Stimulated activated naive CD4-positive, alpha-beta T cell treated with Interleukin-2 at 50 U/mL for 16 hours (primary cell): ENCODE measurements at places on chromosomes 3 and 15.

GRCh38 chr3:172444821-172445220 is 3.4 kb downstream of the GHSR start:
- no peak for DNase-seq

- no peak for DNase-seq
These were observed 246.6 kb upstream of the KCNMB2 start for GRCh38 chr3:178289544-178290160.

DNA sequence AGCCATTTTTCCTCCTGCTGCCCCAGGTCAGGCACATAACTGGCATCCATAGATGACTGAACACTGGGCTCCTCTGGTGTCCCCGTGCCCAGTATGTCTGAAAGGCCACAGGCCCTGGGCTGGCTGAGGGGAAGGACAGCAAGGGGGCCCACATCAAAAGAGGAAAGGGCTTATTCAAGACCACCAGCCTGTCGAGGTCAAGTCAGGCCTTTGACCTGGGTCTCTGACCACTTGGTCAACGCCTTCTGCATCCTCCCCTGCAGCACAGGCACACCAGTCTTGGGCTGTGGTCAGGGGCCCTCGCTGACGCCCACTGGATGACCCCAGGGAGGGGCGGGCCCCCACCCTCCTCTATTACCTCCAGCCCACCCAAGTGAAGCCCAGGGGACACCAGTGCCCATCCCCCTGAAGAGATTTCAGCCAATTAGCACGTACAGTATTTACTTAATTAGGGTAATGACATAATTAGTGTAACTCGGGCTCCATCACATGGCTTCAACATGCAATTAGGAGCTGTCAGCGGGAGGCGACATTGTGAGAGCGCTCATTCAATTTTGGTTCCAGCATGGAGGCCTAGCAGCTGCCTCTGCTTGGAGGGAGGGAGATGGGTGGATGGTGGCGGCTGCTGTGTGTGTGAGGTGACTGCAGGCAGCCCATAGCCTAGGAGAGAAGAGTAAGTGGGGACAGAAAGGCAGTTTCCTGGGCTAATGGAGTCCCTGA is 13.5 kb upstream of the DNAH1 start:
- DNase-seq: no peak

DNA sequence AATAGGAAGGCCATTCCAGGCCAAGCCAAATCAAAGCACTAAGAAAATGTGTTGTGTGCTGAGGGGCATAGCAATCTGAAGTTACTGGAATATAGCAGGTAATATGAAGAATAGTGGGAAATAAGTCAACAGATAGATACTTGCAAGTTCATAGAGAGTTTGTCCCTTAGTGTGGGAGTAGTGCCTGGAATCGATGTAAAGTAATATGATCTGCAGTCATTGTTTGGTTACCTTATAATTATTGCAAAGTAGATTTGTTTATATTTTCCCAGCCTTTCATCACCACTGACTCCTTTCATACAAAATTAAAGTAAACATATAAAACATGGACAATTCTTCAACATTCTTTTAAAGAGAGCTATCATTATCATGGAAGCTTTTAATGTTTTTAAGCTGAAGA is 420.9 kb upstream of the NECTIN3 start:
- no peak for DNase-seq

GRCh38 chr15:23629234-23629805 is 18.3 kb downstream of the MAGEL2 start:
- no peak for DNase-seq

DNA sequence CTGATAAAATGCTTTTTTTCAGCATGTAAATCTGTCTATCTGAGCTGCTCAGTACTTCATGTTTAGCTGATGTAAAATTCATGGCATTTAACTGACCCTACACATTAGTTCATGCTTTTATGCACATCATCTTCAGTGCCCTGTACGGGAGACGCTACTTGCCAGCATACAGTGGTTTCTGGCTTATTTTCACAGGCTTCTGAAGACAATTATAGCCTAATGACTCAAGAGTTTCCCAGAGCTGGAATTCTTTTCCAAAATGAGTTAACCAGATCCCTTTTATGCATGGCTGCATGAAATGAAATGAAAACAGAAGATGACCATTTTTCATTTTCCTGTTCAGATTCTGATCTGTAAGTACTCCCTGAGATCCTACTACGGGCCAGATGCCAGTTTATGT is 1061.5 kb downstream of the ROBO2 start:
- DNase-seq: no peak

- no peak for DNase-seq
These were observed 21.0 kb downstream of the XXYLT1 start for GRCh38 chr3:195249858-195250464.

- no peak for DNase-seq
These were observed 24.0 kb upstream of the USP3 start for GRCh38 chr15:63480441-63480821.

DNA sequence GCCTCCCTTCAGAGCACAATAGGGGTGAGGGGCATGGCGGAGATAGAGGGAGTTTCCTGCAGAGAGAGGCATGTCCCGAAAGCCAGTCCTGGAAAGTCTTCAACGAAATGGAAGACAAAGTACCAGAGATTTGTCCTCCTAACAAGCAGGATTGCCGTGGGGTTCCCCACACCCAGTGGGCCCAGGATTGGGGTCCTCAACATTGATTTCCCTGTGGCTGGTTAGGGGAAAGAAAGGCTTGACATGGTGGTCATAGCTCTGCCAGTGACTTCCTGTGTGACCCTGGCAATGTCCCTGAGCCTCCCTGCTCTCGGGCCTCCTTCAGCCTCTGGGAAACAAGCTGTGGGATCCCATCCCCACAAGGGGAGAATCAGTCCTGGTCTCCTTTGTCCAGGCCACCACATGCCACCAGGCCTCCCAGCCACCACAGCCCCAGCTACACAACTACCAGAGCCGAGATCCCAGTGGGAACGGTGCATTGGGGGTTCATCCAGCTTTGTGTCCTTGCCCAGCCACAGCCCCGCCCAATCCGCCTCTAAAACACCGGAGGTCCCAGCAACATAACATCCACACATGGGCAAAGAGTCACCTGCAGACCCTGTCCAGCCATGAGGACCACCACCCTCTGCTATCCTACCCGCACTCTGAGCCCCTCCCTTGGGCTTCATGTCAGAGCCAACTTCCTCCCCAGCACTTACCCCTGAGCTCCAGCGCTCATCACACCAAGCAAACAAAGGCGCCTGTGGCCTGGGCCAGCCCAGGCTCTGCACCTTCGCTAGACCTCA is 63.0 kb downstream of the ADAMTS17 start:
- no peak for DNase-seq

GRCh38 chr15:77688266-77688665 is 55.6 kb upstream of the LINGO1 start:
- no peak for DNase-seq

- DNase-seq: no peak
These were observed 81.3 kb upstream of the ZBED2 start for GRCh38 chr3:111676211-111677006.

DNA sequence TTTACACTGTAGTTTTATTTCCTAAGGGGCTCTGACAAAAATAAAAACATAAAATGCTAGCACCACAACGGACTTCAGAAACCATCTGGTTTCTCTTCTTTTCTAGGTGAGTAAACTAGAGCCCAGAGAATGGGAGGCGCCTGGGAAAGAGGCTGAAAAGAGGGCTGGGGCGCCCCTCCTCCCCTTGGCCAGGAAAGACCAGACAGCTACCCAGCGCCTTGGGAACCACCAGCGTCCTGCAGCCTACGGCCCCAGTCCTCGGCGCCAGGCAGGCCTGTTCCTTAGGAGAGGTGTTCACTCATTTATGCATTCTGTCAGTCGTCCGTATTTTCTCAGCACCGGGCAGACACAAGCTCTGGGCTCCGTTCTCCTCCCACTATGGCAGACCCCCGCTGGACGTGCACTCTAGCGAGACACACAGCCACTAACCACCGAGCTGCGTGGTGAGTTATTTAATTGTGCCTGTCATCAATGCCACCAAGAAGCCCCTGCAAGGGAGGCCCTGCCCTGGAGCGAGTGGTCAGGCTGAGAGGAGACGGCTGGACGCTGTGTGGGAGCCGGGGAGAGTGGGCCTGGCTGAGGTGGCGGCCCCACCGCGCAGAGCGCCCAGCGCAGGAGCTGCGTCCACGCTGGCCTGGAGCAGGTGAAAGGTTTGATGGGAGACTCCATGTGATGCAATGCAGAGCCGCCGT is 294.4 kb downstream of the OCA2 start:
- DNase-seq: no peak

DNA sequence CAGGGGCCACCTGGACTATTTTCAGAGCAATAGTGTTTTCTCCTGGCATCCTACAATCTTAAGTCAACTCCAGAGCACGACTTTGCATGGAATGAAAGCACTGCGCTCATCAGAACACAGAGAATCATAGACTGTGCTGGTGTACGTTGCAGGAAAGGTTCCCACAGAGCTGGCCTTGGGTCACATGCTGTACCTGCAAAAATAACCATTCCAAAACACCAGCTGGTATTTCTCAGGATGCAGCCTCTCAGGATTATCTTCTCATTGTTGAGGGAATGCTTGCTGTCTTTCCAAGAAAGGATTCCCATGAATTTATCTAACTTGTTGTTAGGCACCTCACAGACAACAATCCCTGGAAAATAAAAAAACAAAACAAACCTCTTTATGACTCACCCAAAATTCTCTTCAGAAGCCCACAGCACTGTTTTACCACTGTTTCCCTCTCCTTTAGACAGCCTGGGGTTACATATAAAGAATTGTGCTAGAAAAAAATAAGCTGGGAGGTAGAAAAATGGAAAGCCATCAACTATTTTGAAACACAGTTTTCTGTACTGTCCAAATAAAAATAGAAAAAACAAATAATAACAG is 131.7 kb downstream of the ATP8B4 start:
- no peak for DNase-seq

GRCh38 chr15:73985101-73985873 is 6.8 kb downstream of the STOML1 start:
- DNase-seq: no peak

GRCh38 chr15:58568157-58568571 is 136.4 kb downstream of the LIPC start:
- no peak for DNase-seq

DNA sequence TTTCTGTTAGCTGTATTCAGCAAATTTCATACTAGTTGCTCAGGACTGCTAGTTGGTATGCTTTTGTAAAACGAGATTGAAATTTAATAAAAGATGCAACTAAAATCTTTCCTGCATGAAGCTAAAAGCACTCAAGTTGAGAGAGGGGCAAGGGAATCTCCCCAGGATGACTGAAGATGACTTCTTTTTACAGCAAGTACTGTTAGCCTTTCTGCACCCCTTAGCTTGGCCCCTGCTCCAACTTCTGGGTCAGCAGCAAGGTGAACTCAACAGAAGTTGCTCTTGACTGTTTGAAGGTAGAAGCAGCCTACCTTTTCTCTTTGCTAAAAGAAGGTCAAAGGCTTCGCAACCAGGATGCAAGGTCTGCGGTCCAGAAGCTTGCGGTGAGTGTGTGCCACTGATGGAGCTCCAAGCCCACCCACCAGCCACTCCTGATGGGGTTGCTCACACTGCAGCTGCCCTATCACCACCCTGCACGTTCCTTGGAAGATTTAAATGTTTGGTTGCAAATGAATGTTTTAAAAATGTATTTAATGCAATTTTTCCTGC is 32.5 kb downstream of the NME9 start:
- no peak for DNase-seq

GRCh38 chr15:96657096-96657495 is 326.6 kb downstream of the NR2F2 start:
- no peak for DNase-seq

DNA sequence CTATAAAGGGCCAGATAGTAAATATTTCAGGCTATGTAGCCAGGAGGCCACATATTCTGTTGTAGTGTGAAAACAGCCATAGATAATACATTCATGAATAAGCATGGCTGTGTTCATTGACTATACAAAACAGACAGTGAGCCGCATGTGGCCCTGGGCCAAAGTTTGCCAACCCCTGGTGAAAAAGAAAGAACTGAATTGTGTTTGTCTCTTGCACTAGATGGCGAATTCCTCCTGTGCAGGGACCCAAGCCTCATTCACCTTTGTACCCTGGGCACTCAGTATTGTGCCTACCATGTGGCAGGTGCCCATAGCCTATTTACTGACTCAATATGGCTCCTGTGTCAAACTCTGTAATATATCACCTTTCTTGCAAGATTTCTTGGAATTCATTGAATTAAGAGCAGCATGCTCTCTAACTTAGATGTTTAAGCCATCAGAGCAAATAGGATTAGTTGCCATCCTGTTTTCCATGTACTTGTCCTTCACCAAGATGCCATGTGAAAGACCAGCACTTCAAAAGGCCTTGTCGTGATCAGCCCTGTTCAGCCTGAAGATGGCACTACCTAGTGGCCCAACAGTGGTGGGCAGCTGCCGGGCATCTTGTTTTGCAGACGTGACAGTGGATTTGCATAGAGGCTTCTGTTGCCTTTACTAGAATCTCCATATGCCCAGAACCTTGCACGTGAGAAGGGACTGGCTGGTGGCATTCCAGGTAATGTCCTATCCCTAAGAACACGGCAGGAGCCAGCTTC is 50.9 kb upstream of the CMTM7 start:
- no peak for DNase-seq
